ENCODE measurements at places on chromosomes 12 and 14.

DNA sequence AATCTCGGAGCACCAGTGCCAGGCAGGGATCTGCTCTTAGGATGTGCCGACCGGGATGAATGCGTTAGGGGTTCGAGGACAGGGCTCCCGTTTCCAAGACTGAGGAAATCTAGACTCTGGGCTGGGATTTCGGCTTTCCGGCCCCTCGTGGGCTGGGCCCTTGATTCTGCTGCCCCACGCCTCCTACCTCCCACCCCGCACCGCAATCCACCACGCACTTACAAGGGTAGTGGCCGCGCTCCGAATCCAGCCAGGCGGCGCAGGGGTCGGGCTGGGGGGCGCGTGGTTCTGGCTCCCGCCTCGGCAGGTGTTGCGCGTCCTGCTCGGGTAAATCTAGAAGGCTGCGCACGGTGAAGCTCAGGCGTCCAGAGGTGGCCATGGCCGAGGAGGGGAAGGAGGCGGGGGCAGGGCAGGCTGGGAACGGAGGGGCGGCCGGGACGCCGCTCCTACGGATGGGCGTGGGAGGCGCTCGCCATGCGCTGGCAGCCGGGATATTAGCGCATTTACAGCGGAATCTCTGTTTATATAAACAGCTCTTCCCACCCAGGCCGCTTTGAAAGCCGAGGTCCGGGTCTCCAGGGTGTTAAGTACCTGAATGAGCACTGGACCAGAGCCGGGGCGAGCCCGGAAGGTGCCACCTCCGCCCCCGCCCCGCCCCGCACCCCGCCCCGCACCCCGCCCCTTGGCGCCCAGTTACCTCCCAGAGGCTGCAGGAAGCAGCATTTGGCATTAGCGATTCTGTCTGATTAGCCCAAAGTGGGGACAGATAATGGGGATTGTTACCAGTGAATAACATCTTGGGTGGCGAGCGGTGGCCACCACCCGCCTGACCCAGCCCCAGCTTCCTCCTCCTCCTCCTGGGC lies at the start of gene NKX2-8:
TSS of gene NKX2-8 (minus strand) at position 604 of the 863 bp plus-strand sequence. CDS start at position 379, 225 bp downstream.
- no peak within 1 kb of the TSS for H3K4me3 ChIP-seq
- H3K4me1 ChIP-seq: no peaks in the 10 kb centered on the region
- H3K27me3 ChIP-seq: peaks cover 78% of the 10 kb centered on the region
- H3K36me3 ChIP-seq: no peaks in the 10 kb centered on the region
- no peak for DNase-seq
- no peak within 1 kb of the TSS for H3K27ac ChIP-seq

- H3K27ac ChIP-seq: no peak overlapping the region
- H3K27me3 ChIP-seq: no peaks in the 10 kb centered on the region
- DNase-seq: no peak
- peaks cover 2% of the 10 kb centered on the region for H3K36me3 ChIP-seq
These were observed 4.5 kb downstream of the TAS2R50 start for GRCh38 chr12:10982244-10982643.

GRCh38 chr14:89243286-89243685 lies 173.7 kb downstream of the FOXN3 start:
- no peak overlapping the region for H3K27ac ChIP-seq
- DNase-seq: no peak
- peaks cover 66% of the 10 kb centered on the region for H3K4me1 ChIP-seq
- H3K4me3 ChIP-seq: no peak overlapping the region
- H3K36me3 ChIP-seq: peaks cover 10% of the 10 kb centered on the region

GRCh38 chr12:66823857-66824570 lies 145.1 kb upstream of the GRIP1 start:
- no peaks in the 10 kb centered on the region for H3K27me3 ChIP-seq
- no peak for DNase-seq
- no peak overlapping the region for H3K27ac ChIP-seq
- peaks cover 14% of the 10 kb centered on the region for H3K4me1 ChIP-seq

DNA sequence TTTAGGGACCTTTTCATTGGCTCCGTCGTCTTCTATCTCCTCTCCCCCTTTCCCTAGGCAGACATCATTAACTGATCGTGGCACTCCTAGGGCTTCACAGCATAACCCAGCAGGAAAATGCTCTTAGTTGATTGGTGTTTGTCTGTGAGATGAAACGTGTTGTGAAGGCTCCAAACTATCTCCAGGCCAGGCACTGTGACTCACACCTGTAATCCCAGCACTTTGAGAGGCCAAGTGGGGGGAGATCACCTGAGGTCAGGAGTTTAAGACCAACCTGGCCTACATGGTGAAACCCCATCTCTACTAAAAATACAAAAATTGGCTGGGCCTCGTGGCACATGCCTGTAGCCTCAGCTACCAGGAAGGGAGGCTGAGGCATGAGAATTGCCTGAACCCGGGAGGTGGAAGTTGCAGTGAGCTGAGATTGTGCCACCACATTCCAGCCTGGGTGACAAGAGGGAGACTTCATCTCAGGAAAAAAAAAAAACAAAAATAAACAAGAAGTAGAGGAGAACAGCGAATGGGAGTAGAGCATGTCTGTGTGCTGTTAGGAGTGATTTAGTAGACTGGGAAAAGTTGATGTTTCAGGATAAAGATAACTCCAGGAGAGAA lies 32.3 kb upstream of the WDR89 start:
- no peak overlapping the region for H3K27ac ChIP-seq
- no peaks in the 10 kb centered on the region for H3K27me3 ChIP-seq
- peaks cover 1% of the 10 kb centered on the region for H3K36me3 ChIP-seq
- H3K4me3 ChIP-seq: no peak overlapping the region

GRCh38 chr14:77052281-77053044 lies 24.0 kb upstream of the IRF2BPL start:
- no peaks in the 10 kb centered on the region for H3K27me3 ChIP-seq
- H3K27ac ChIP-seq: no peak overlapping the region
- no peak for DNase-seq
- H3K36me3 ChIP-seq: no peaks in the 10 kb centered on the region
- peaks cover 19% of the 10 kb centered on the region for H3K4me1 ChIP-seq

- H3K4me3 ChIP-seq: no peak overlapping the region
- no peak overlapping the region for H3K27ac ChIP-seq
- no peaks in the 10 kb centered on the region for H3K27me3 ChIP-seq
- H3K4me1 ChIP-seq: no peaks in the 10 kb centered on the region
- no peaks in the 10 kb centered on the region for H3K36me3 ChIP-seq
These were observed 29.9 kb upstream of the G2E3 start for GRCh38 chr14:30528778-30529642.

GRCh38 chr14:48398675-48399282 lies 723.4 kb upstream of the MDGA2 start:
- H3K4me1 ChIP-seq: no peaks in the 10 kb centered on the region
- no peak for DNase-seq
- no peaks in the 10 kb centered on the region for H3K27me3 ChIP-seq

GRCh38 chr14:71060825-71061455 lies 153.7 kb downstream of the PCNX1 start:
- H3K27ac ChIP-seq: no peak overlapping the region
- H3K4me1 ChIP-seq: peaks cover 2% of the 10 kb centered on the region
- H3K27me3 ChIP-seq: no peaks in the 10 kb centered on the region
- peaks cover 59% of the 10 kb centered on the region for H3K36me3 ChIP-seq
- no peak for DNase-seq
- no peak overlapping the region for H3K4me3 ChIP-seq

GRCh38 chr12:128654468-128654867 lies 169.3 kb downstream of the SLC15A4 start:
- H3K4me3 ChIP-seq: no peak overlapping the region
- H3K4me1 ChIP-seq: no peaks in the 10 kb centered on the region
- H3K36me3 ChIP-seq: no peaks in the 10 kb centered on the region
- no peak overlapping the region for H3K27ac ChIP-seq
- no peaks in the 10 kb centered on the region for H3K27me3 ChIP-seq
- no peak for DNase-seq

DNA sequence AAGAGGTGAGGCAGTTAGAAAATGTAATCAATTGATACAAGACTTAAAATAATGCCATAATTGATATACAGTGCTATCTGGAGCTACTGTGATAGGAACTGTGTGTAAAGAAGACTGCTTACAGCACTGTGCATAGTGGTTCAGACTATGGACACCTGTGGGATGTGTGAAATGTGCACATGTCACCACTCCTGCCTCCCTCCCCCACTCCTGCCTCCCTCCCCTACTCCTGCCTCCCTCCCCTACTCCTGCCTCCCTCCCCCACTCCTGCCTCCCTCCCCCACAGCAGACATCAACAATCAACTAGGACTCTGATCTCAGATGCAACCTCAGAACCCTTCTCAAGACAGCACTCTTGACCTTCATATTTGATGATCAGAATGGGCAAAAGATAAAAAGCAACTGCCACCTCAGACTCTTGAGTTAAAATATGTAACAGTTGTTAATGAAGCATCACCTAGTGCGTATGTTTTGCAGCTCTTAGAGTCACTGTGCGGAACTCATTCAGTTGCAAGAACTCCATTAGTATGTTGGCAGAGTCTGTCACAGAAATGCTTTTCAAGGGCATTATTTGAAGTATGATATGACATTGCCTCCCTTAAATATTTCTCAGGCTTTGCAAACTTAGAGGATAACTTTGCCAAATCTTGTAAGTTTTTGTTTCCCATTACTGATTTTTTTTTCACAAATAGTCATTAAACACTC lies 255.2 kb upstream of the DDHD1 start:
- no peaks in the 10 kb centered on the region for H3K4me1 ChIP-seq
- peaks cover 2% of the 10 kb centered on the region for H3K36me3 ChIP-seq
- no peak for DNase-seq
- H3K27ac ChIP-seq: no peak overlapping the region
- H3K27me3 ChIP-seq: no peaks in the 10 kb centered on the region

DNA sequence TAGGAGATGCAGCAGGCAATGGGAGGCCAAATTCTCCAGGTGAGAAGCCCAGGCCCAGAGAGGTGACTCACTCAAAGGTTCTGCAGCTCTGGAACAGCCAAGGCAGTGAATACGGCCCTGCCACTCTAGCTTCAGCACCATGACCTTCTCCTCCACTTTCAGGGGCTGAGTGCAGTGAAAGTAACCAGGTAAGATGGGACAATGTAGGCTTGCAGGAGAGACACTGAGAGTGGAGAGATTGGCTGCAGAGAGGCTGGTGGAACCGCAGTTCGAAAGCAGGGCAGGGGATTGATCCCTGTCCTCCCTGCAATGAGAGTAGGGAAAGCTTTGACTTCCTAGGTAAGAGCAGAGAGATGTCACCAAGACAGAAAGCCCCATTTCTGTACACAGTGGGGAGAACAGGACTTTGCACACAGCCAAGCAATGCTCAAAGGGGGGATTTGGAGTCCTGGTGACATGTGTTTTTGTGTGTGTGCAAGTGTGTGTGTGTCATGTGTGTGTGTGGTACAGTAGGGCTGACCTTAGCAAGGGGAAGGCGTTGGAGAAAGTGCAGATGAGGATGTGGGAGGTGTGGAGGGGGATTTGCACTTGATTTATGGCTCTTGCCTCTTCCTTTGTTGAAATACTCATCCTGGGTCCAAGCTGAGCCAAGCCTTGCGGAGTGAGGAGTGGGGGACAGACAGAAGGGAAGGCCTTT lies 12.7 kb downstream of the DHRS2 start:
- no peaks in the 10 kb centered on the region for H3K27me3 ChIP-seq
- no peak overlapping the region for H3K4me3 ChIP-seq
- H3K27ac ChIP-seq: no peak overlapping the region
- no peak for DNase-seq
- H3K36me3 ChIP-seq: no peaks in the 10 kb centered on the region
- peaks cover 2% of the 10 kb centered on the region for H3K4me1 ChIP-seq

GRCh38 chr14:103319422-103319821 lies 14.6 kb upstream of the EIF5 start:
- no peaks in the 10 kb centered on the region for H3K36me3 ChIP-seq
- DNase-seq: no peak
- H3K4me1 ChIP-seq: no peaks in the 10 kb centered on the region
- no peak overlapping the region for H3K27ac ChIP-seq
- no peak overlapping the region for H3K4me3 ChIP-seq

DNA sequence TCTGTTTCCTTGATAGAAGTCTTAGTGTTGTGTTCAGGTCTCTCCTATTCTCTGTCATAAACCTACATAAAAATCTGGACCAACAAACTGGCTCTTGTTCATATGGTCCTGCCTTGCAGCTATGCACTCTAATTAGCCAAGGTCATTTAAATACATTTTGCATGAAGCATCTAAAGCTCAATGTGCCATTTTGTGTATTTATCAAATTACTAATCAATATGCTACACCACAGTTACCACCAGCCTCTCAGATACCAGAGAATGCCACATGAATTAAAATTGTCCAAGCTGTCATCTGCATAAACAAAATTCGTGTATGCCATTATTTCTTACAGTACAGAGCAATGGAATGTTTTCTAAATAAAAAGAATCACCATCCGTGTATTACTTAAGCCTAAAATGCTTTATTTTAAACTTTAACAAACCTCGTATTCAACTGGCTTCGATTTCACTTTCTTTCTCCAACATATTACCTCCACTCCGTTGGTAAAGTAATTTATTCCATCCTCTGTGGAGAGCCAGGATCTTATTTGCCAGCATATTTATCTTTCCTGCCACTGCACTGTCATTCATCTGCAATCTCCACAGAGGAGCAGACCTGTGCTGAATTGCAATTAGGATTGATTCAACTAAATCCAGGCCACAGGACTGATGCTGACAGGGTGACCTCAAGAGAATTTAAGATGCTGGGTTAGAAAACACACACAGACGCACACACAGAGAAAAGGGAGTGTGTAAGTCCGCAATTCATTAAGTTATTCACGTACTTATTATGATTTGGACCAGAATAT lies 284.1 kb upstream of the FOXG1 start:
- no peaks in the 10 kb centered on the region for H3K27me3 ChIP-seq
- no peaks in the 10 kb centered on the region for H3K36me3 ChIP-seq
- no peak for DNase-seq
- no peaks in the 10 kb centered on the region for H3K4me1 ChIP-seq
- no peak overlapping the region for H3K4me3 ChIP-seq

GRCh38 chr14:23633160-23633701 lies 2.9 kb upstream of the DHRS2 start:
- no peak overlapping the region for H3K4me3 ChIP-seq
- H3K27me3 ChIP-seq: no peaks in the 10 kb centered on the region
- H3K4me1 ChIP-seq: peaks cover 5% of the 10 kb centered on the region
- H3K27ac ChIP-seq: no peak overlapping the region
- DNase-seq: no peak

DNA sequence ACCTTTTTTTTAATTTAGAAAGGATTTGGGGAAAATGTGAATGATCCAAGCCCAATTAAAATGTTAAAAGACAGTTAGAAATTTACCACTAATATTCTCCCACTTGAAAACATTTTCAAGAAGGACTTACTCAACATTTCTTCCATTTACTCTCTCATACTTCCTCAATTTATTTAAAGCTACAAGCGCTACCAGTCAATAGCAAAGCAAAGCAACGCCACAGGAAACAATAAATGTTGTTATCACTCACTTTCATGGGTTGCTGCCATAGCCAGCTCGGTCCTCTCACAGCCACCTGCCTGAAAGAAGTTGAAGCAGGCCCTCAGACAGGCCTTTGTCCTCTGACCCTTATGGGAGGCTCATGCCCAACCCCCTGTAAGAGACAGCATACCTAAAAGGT lies 6.0 kb upstream of the SOS2 start:
- H3K27ac ChIP-seq: no peak overlapping the region
- no peak for DNase-seq
- no peak overlapping the region for H3K4me3 ChIP-seq
- H3K36me3 ChIP-seq: peaks cover 5% of the 10 kb centered on the region
- H3K4me1 ChIP-seq: peaks cover 16% of the 10 kb centered on the region

GRCh38 chr12:15446807-15447206 lies 124.5 kb downstream of the PTPRO start:
- H3K36me3 ChIP-seq: no peaks in the 10 kb centered on the region
- H3K4me1 ChIP-seq: no peaks in the 10 kb centered on the region
- H3K27ac ChIP-seq: no peak overlapping the region

GRCh38 chr12:66533767-66534166 lies 145.1 kb downstream of the GRIP1 start:
- H3K4me3 ChIP-seq: no peak overlapping the region
- no peaks in the 10 kb centered on the region for H3K27me3 ChIP-seq
- H3K4me1 ChIP-seq: no peaks in the 10 kb centered on the region
- DNase-seq: no peak

- peaks cover 21% of the 10 kb centered on the region for H3K27me3 ChIP-seq
- H3K36me3 ChIP-seq: peaks cover 2% of the 10 kb centered on the region
- H3K27ac ChIP-seq: no peak overlapping the region
- H3K4me3 ChIP-seq: no peak overlapping the region
These were observed 1.8 kb downstream of the CPNE8 start for GRCh38 chr12:38903596-38903995.
